ENCODE measurements at places on chromosomes 5 and 9. TPM values are rescaled to one million over a fixed set of nuclear protein-coding genes. Genes with fewer than 3 reads are reported as not detected.

The BTNL8 gene
- total RNA-seq, result not detected

The CDC25C gene
- not detected for total RNA-seq

The SEMA6A gene
- 81.2 TPM for total RNA-seq

The GCNT1 gene
- 56.4 TPM for total RNA-seq

The URM1 gene
- total RNA-seq, result 72.4 TPM

The PTGS1 gene
- 5.4 TPM for total RNA-seq

The PCSK1 gene
- total RNA-seq, result 1.3 TPM

The PSAT1 gene
- 100 TPM for total RNA-seq

The UCK1 gene
- total RNA-seq, result 31.5 TPM

DNA sequence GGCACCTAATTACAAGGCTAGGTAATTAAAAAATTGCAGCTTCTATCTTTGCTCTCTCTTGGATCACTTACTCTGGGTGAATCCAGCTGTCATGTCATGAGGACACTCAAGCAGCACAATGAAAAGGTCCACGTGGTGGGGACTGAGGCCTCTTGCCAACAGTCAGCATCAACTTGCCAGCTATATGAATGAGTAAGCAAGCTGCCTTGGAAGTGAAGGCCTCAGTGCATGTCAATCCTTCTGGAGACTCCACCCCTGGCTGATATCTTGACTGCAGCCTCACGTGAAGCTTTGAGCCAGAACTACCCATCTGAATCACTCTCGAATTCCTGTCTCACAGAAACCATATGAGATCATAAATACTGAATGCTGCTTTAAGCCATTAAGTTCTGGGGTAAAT, 140.5 kb downstream of the SNX18 start:
- H3K36me3 ChIP-seq, result no peaks in the 10 kb centered on the region
- H3K4me3 ChIP-seq, result no peak overlapping the region
- H3K27ac ChIP-seq, result no peak overlapping the region
- no peaks in the 10 kb centered on the region for H3K4me1 ChIP-seq
- DNase-seq, result no peak

DNA sequence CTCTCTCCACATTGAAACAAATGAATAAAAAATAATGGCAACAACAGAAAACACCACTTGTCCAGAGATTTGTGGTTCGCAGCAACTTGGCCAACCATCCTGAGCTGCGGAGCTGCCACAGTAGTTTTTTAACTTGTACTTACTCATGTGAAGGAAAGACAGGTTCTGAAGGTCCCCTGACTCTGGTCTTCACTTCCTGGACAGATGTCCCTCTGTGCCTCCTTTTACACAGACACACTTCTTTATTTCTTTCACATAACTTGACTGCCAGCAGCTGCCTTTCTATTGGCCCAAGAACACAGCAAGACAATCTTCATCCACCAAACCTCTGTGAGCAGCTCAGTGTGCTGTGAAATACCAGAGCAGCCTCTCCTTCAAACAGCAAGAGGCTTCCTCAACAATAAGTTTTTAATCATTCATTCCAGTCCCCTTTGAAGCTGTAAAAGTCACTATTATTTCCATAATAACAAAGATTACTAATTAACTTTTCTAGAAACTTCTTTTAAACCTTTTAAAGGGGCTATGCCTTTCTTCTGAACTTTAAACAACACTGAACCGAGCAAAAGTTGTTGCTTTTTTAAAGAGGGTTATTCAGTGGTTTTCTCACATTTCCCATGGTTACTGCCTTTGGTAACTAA, 198.7 kb downstream of the NR2F1-AS1 start:
- no peaks in the 10 kb centered on the region for H3K36me3 ChIP-seq
- no peaks in the 10 kb centered on the region for H3K4me1 ChIP-seq
- DNase-seq, result no peak
- H3K27me3 ChIP-seq, result no peaks in the 10 kb centered on the region

GRCh38 chr5:122877518-122877917, 32.1 kb downstream of the SNX24 start:
- no peaks in the 10 kb centered on the region for H3K27me3 ChIP-seq
- H3K4me3 ChIP-seq, result no peak overlapping the region
- H3K27ac ChIP-seq, result no peak overlapping the region
- peaks cover 2% of the 10 kb centered on the region for H3K4me1 ChIP-seq
- no peaks in the 10 kb centered on the region for H3K36me3 ChIP-seq

DNA sequence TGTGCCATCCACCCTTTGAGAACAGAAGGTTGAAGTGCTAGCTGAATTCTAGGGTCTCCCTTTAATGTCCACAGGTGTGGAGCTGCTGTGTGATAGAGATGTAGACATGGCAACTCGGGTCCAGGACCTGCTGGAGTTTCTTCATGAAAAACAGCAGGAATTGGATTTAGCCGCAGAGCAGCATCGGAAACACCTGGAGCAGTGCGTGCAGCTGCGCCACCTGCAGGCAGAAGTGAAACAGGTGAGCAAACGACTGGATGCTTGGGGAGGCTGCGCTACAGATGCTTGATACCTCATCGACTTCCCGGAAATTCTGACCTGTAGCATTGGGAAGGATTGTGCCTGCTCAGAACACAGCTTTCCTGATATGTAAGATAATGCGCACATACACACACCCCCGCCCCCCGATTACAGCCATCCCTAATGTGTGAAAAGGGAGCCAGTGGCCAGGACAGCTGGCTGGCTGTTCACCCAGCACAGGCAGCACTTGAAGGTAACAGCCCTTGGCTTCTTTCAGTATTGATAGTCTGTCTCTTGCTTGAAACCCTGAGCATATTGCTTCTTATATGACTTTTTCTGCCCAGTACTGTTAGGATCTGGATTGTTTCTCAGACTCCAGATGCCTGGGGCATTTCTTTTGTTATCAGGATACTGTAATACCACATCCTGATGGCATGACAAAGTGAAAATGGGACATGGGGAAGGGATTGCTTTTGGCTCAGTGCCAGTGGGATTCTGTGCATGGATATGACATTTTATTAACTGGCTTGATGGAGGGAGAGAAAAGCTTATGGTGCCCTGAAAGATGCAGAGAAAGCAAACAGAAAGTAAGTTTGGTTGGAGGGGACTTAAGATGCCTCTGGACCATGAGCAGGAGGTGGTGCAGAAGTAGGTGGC, 216.8 kb upstream of the OTULINL start:
- H3K36me3 ChIP-seq, result no peaks in the 10 kb centered on the region
- no peaks in the 10 kb centered on the region for H3K27me3 ChIP-seq
- no peak overlapping the region for H3K4me3 ChIP-seq
- no peaks in the 10 kb centered on the region for H3K4me1 ChIP-seq
- peak; percentile 30 for DNase-seq

GRCh38 chr5:6829150-6829784, 116.0 kb downstream of the TENT4A start:
- H3K4me1 ChIP-seq, result no peaks in the 10 kb centered on the region
- no peak overlapping the region for H3K27ac ChIP-seq
- no peak for DNase-seq
- no peaks in the 10 kb centered on the region for H3K36me3 ChIP-seq

GRCh38 chr5:72412283-72413055, 92.3 kb downstream of the PTCD2 start:
- no peak overlapping the region for H3K27ac ChIP-seq
- no peak overlapping the region for H3K4me3 ChIP-seq
- H3K4me1 ChIP-seq, result no peaks in the 10 kb centered on the region
- no peaks in the 10 kb centered on the region for H3K27me3 ChIP-seq
- DNase-seq, result no peak

- no peak overlapping the region for H3K27ac ChIP-seq
- no peaks in the 10 kb centered on the region for H3K4me1 ChIP-seq
- H3K4me3 ChIP-seq, result no peak overlapping the region
- H3K36me3 ChIP-seq, result no peaks in the 10 kb centered on the region
- H3K27me3 ChIP-seq, result peaks cover 4% of the 10 kb centered on the region
- no peak for DNase-seq
Measured at GRCh38 chr5:136521696-136522095, 156.4 kb upstream of the TRPC7 start.

DNA sequence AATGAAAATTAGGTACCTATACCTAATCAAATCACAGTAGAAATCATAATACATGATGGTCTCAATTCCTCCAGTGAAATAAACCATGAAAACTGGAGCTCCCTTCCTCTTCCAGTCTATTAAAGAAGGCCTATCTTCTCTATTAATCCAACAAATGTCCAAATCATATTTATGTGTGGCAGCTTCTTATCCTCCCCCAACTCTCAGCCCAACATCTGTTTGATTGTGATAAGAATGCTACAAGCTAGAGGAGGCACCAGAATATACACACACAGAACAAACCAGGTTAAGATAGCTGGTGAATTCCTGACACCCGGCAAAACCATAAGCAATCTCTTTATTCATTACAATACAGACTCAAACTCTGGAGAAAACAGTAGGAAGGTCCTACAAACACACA, 110.8 kb downstream of the FBXL17 start:
- H3K27ac ChIP-seq, result no peak overlapping the region
- DNase-seq, result no peak
- no peaks in the 10 kb centered on the region for H3K36me3 ChIP-seq
- H3K27me3 ChIP-seq, result no peaks in the 10 kb centered on the region

- no peaks in the 10 kb centered on the region for H3K27me3 ChIP-seq
- no peak overlapping the region for H3K27ac ChIP-seq
- no peak for DNase-seq
- peaks cover 41% of the 10 kb centered on the region for H3K36me3 ChIP-seq
- no peaks in the 10 kb centered on the region for H3K4me1 ChIP-seq
Measured at GRCh38 chr5:149496166-149496565, 55.1 kb downstream of the CSNK1A1 start.

- no peak overlapping the region for H3K4me3 ChIP-seq
- no peaks in the 10 kb centered on the region for H3K4me1 ChIP-seq
- H3K27ac ChIP-seq, result no peak overlapping the region
- H3K36me3 ChIP-seq, result no peaks in the 10 kb centered on the region
Measured at GRCh38 chr9:124137009-124137943, 120.5 kb upstream of the NEK6 start.
